ENCODE measurements at places on chromosomes 16 and 17.

- DNase-seq, result no peak
Observed at GRCh38 chr16:82639263-82639662, 12.5 kb downstream of the CDH13 start.

DNA sequence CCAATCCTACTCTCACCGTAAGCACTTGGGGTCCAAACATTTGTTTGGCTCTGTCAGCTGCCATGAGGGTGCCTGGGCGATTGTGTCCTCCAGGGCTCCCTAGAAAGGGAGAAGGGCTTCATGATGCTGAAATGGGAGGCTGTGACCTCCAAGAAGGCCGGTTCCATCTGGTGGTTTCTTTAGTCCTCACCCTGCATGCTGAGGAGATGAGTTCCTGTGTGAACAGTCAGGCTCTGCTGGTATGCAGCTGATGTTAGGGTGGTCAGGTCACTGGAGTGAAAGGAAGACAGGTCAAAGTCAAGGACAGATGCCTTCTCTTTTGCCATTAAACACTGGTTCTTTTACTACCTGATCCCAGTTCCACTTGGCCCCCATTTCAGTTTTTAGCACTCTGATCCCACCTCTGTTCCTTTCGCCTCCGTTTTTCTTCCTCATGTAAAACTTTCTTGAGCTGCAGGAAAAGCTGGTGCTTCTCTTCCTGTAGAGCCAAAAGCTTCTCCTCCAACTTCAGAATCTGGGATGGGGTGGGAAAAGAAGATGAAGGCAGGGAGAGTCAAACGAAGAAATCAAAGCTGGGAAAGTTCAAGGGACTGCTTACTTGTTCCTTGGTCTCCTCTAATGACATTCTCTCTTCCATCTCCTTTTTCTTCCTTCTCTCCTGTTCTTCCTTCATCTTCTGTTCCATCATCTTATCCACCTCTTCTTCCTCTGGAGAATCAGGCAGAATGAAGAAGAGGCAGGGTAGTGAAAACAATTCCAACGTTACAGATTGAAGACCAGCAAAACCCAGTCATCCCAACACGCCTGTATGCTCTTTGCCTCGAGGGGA lies 1.1 kb downstream of the GPS2 start:
- DNase-seq, result no peak

- DNase-seq, result peak; percentile 40
Observed at GRCh38 chr17:50676065-50676975, 31.4 kb downstream of the ANKRD40 start.

DNA sequence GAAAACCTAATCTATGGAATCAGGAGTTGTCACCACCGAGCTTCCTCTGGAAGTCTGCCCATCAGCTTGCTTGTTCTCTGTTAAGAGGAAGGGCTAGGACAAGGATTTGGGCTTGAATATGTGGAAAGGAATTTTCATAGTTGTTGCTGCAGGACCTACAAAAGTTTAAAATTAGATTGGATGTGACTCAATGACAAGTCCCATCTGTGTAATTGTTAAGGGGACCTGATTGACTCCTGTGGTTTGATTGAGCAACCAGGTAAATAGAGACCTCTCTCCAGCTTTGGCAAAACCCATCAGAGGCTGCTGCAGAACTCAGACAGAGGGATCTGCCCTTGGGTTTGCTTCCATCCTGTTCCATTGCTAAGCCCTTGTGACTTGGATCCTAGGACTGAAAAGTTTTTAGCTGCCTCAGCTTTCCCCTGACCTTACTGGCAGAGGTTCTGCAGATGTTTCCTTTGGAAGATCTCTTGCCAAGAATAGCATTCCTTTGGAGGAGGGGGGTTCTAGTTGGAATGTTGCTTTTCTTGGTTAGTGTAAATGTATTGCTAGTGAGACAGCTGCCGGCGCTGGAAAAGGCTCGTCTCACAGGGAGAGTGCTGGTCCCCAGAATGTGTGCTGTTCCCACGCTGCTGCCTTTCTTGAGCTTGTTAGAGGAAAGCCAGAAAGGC lies 50.0 kb downstream of the SF3B3 start:
- DNase-seq, result no peak

- DNase-seq, result no peak
Observed at GRCh38 chr16:77406680-77407079, 28.2 kb downstream of the ADAMTS18 start.

DNA sequence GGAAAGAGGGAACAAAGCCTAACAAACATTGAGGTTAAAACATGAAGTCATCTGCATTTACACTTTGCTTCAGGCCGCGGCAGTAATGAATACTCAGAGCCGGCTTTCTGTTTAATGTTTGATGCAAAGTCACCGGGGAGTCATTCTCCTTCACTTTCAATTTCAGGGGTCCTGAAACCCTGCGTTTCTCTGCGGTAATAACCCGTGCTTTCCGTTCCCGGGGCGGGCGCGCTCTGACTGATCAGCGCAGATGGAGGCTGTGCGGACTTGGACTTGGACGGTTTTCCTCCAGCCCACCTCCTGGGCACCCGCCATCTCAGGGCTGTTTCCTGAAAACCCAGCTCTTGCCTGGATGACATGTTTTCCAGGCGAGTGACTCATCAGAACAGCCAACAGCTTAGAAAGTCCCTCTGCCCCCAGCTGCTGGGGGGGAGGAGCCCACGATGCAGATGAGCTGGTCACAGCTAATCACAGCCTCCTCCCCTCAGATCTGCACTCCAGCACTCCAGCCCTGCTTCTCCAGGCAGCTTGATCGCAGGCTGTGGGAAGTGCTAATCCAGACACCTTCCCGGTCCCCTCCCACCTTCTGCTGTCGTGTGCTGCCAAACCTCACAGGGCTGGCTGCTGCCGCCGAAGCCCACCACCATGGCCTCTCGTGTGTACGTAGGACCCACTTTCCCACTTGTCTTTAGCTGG lies 158.6 kb upstream of the CHMP6 start:
- DNase-seq, result peak; percentile 84

DNA sequence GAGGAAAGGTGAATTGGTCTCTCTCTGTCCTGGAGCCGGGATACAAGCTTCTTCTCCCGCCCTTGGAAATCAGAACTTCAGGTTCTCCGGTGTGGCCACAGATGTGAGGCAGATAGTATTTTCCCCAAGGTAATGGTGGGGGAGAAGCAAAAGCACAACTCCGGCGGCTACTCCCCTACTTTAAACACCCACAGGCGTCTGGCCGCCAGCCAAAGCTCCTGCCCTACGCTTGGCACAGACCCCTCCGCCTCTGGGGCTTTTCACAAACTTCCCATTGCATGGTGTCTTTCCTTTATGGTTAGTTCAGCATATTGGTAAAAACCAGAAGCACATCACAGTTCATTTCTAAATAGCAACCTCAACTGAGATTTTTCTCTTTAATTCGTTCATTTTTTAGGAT lies 39.4 kb upstream of the B4GALNT2 start:
- no peak for DNase-seq

DNA sequence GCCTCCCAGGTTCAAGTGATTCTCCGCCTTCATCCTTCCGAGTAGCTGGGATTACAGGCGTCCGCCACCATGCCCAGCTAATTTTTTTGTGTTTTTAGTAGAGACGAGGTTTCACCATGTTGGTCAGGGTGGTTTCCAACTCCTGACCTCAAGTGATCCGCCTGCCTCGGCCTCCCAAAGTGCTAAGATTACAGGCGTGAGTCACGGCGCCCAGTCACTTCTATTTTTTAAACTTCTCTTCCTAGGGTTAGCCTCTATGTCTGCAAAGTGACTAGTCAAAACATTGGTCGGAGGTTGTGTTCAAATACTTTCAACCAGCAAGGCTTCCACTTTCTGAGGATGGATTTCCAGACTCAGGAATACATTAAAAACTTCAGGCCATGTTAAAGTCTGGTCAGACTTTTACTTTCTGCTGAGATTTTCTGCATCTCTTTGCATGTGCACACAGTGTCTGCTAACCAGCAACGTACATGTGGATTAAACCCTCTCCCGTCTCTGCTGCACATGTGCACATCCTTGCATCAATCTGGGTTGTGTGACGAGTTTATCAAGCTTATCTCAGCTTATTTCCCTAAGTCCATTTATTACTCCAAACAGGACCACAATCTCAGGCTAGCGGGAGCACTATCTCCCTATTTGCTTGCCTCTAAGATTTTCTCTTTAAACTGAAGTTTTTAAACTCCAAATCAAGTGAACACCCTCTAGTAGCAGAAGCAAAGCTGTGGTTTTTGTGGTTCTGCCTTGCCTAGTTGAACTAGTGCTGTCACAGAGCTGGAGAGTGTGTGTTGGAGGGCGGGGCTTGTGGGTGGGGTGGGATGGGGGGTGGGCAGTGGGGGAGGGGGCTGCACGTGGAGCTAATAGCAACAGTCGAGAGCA lies 525.2 kb upstream of the GOT2 start:
- DNase-seq, result no peak

DNA sequence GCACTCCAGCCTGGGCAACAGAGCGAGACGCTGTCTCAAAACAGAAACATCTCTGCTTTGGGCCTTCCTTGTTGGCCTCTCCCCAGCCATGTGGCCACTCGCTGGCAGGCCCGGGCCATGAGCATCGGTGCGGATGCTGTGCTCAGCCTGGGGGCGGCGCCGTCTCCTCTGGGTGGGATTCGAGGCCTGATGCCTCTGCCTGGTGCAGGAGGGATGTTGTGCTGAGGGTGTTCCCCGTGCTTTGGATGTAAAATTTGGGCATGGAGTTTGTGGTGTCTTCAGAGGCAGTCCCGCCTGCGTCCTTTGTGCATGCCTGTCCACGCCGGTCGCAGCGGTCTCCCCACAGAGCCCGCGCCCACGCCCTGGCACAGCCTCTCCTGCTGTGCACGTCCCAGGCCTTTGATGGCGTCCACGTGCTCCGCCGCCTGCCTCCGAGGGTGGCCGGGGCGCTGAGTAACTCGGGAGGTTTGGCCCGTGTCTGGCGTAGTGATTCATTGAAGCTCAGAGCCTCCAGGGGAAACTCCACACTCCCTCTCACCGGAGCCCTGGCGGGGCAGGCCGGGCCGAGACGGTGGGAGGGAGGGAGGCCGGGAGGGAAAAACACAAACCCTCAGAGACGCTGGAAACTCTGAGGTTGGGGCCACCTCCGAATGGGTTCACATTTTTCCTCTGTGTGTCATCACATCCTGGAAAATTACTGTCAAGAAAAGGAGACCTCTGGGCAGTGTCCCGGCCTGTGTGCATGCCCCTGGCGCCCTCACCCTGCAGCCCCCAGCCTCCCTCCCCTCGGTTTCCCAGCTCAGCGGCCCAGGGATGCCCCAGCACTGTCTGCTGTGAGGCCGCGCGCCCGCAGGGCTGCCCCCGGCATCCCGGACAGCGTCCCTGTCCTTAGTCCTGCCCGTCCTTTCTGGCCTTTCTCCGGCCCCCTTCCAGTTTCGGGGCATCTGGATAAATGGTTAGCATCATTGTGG lies 19.0 kb downstream of the CENPX start:
- DNase-seq, result no peak

DNA sequence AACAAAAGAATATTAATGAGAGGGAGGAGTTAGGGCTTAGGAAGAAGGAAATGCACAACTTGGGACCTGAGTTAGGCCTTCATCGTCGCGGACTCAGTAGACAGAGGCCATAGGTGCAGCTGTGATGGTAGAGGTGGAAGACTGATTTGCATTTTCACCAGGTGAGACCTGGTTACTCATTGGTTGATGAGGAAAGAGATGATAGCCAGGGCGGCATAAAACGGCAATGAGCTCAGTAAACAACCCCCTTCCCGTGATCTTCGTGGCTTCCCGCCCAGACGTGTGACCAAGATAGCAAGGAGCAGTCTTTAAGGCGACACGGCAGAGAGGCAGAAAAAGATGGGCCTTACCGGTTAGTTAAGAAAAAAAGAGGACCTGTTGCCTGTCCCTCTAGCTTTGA lies at the start of gene TMC5:
TSS of gene TMC5 (plus strand) at position 244 of the 400 bp plus-strand sequence. CDS start 22,156 bp downstream, outside the sequence.
- no peak for DNase-seq

GRCh38 chr17:56257075-56257474 lies 103.8 kb downstream of the ANKFN1 start:
- DNase-seq, result no peak

GRCh38 chr17:79131701-79132100 lies 57.1 kb downstream of the ENGASE start:
- no peak for DNase-seq

DNA sequence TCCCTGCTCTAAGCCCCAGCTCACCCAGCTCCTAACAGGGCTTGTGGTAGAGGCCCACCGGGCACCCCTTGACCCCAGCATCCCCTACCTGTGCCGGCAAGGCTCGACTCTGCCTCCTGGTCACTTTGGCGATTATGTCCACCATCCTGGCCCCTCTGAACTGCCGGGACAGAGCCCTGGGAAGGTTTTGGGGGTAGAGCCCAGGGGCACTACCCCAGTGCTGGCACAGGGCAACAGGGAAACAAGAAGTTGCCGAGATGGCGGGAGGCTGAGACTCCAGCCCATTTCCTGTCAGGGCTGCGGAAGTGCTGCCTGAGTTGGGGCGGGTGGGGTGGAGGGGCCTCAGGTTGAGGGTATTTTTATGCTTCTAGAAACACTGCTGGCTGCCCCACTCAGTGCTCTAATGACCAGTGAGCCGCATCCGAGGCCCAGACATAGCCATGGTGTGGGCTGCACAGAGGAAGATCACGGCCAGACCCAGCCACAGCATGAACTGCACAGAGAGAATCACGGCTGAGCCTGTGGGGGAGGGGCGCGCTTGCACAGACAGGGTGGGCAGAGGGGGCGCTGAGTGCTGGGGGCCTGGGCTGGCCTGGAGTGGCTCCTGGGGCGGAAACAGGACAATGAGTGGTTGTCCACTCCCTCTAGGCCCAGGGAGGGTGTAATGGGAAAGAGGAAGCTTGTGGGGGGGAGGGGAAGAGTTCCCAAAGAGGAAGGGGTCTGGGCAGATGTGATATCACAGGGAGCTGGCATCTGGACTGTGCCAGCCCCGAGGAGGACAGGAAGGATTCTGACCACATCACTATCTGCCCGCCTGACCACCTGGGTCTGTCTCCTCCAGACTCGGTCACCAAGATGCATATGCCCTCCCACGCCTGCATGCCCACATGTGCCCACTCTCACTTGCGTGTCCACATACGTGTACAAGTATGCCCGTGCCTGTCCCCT lies 22.3 kb downstream of the ARHGAP27 start:
- DNase-seq, result no peak

GRCh38 chr16:8063159-8063558 lies 527.2 kb downstream of the TMEM114 start:
- DNase-seq, result no peak

GRCh38 chr17:305090-305976 lies 47.3 kb downstream of the RPH3AL start:
- DNase-seq, result no peak

DNA sequence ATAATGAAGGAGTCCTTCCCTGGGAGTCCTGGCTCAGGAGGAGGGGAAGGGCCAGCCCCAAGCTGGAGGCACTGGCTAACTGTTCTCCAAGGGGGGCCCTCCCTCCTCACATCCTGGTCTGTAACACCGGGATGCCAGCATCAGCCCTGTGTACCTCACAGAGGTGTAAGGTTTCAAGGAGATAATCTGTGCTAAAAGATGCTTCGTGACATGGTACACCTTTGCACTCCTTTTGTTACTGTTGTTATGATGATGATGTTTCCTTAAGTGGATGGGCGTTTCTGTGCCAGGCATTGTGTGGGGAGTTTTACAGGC lies 236.7 kb upstream of the TNRC6C start:
- DNase-seq, result no peak
